ENCODE measurements at places on chromosomes 7 and 10. TPM values are rescaled to one million over a fixed set of nuclear protein-coding genes. Genes with fewer than 3 reads are reported as not detected.

Gene SPDYE2B
- not detected for total RNA-seq

Gene DMBT1
- total RNA-seq = not detected

Gene PAX2
- total RNA-seq = not detected

Gene SEMA3C
- total RNA-seq = 0.16 TPM

Gene ZNF804B
- total RNA-seq = not detected

Gene MACC1
- not detected for total RNA-seq

Gene TFEC
- total RNA-seq = 8.5 TPM

Gene MUC3A
- not detected for total RNA-seq

Gene MET
- 33.5 TPM for total RNA-seq

Gene CHRM2
- total RNA-seq = under 0.01 TPM

Gene ENO4
- total RNA-seq = not detected

Gene HECW1
- not detected for total RNA-seq

Gene MPP7
- 10.6 TPM for total RNA-seq

Gene LRRC17
- 4.1 TPM for total RNA-seq

Gene NAT16
- not detected for total RNA-seq

Gene CDH23
- 0.06 TPM for total RNA-seq

Gene NME8
- not detected for total RNA-seq

Gene EEPD1
- 0.76 TPM for total RNA-seq

Gene ZNF722
- not detected for total RNA-seq

Gene TDRD1
- total RNA-seq = not detected

Gene IGFBP3
- 35.1 TPM for total RNA-seq

Gene CCDC3
- total RNA-seq = 1.5 TPM

Gene FANK1
- 2.3 TPM for total RNA-seq

Gene LIPK
- total RNA-seq = not detected

All from bladder microvascular endothelial cell (primary cell).